ENCODE measurements at places on chromosomes 7 and 10.
A peak's percentile ranks its signal among the peaks of the same experiment; 100 is the strongest.

GRCh38 chr7:42099066-42099465 lies 137.9 kb downstream of the GLI3 start:
- DNase-seq = no peak

DNA sequence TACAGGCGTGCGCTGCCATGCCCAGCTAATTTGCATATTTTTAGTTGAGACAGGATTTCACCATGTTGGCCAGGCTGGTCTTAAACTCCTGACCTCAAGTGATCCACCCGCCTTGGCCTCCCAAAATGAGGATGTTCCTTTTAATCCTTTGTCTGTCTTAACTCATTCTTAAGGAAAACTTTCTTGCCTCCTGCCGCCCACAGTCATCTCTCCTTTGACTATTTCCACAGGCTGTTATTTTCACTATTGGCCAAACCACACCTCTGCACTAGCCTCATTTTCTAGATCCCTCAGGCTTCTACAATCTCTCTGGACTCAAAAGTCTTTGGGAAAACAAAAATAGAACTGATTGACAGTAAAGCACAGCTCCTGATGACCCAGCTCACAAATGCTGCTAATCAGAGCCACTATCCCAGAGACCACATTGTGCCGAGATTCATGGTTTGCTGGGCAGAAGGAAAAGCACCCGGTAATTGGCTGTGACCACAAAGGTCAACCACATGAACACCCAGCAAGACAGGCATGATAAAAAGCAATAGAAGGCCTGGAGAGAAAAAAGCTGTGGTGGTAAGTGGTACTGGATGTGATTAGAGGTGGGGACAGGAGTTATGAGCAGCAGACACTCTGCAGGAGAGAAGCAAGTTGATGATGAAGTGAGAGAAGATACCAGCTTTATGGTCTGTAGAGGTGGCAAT lies 44.1 kb upstream of the ZNRF2 start:
- no peak for DNase-seq

DNA sequence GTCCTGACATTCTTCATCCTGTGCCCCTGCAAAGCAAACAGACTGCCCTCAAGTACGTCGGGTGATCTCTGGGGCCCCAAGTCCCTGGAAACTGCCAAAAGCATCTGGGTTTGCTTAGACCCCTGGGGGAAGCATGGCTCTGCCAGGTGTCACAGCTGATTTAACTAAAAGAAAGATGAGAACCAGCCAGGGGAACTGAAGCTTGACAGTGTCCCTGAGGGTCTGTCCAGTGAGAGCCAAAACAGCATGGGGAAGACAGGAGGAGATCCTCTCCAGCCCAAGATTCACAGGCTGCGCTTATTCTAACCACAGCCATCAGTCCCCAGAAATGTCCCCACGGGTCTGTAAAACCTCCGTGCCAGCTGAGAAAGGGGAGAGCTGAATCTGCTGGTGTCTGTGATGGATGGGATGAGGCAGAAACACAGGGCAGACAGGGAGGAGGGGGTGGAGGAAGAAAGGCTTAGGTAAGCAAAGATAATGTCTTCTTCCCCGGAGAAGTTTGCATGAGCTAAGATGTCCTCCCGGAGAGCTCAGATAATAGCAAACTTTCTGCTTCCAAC lies 21.3 kb downstream of the CCDC3 start:
- no peak for DNase-seq

GRCh38 chr10:52662256-52662655 lies 110.3 kb downstream of the MBL2 start:
- DNase-seq = no peak

DNA sequence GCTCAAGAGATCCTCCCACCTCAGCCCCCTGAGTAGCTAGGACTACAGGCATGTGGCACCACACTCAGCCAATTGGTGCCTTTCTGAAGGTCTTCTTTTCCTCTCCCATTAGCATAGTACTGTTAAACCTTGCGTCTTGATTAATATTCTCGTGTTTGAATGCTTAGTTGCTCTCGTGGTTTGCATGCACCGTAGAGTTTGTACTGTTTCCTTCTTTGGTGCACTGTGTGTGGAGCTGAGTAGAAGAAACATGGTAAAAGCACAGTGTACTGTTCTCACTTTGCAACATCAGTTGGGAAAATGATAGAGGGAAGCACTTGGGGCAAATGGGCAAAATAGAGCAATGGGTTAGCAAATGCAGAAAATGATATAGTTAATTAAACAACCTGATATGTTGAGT lies 27.6 kb upstream of the RPA3 start:
- no peak for DNase-seq

GRCh38 chr7:70387217-70387616 lies 744.7 kb upstream of the GALNT17 start:
- DNase-seq = no peak

DNA sequence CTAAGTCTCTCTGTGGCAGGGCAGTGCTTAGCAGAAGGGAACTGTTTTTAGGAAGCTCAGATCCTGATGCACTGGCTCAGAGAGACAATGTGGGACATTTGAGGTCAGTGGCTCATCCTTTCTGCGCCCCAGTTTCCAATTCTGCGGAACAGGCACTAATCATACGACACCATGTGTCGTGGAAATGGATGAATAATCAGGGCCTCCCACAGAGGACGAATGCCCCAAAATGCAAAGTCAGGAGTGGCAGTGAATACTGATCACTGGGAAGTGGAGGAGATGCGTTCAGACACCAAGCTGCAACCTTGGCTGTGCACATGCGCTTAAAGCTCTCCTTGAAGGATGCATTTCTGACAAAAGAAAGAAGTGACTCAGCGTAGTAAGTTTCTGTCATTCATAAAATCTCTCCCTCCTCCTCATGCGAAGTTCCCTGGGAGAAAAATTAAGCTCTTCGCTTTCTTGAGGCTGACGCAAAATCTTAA lies 21.9 kb upstream of the ECHDC3 start:
- no peak for DNase-seq

DNA sequence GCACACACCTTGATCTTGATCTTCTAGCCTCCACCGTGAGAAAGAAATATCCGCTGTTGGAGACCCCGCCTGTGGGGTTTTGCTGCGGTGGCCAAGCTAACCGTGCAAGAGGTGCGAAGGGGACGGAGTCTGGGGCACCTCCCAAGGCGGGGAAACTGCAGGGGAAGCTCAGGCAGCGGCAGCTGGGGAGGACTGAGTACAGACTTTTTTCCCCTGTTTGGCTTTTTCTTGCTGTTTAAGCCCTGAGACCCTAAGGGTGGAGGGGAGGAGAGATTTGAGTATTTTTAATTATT lies 108.0 kb downstream of the DNAJB6 start:
- DNase-seq = no peak

- no peak for DNase-seq
Measured at GRCh38 chr7:117673367-117673766, 193.5 kb downstream of the CFTR start.

GRCh38 chr7:1457949-1458682 lies 1.2 kb downstream of the MICALL2 start:
- no peak for DNase-seq

GRCh38 chr10:106450966-106451365 lies 713.5 kb downstream of the SORCS1 start:
- DNase-seq = no peak

GRCh38 chr7:24836084-24836483 lies 78.8 kb upstream of the GSDME start:
- DNase-seq = no peak

DNA sequence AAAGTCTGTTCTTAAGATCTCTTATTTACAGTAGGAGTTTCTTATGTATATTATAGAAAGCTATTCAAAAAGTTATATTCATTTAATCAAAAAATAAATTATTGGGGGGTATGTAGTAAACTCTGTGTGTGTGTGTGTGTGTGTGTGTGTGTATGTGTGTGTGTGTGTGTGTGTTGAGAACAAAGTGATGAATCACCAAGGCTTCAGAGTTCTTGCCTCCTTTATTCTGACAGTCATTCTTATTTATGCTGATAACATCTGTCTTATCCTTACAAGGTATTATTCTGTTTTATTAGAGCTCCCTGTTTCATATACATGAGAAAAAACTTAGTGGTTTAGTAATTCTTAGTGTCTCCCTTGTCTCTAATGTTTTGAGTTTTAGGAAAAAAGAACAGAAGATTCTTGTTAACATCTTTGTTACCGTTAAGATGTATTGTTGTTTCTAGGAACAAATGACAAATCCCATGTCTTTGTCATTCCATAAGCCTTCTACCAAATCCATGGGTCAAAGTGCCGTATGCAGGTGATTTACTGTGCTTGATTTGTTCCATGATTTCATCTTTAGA lies 424.0 kb downstream of the EXOC4 start:
- DNase-seq = no peak

DNA sequence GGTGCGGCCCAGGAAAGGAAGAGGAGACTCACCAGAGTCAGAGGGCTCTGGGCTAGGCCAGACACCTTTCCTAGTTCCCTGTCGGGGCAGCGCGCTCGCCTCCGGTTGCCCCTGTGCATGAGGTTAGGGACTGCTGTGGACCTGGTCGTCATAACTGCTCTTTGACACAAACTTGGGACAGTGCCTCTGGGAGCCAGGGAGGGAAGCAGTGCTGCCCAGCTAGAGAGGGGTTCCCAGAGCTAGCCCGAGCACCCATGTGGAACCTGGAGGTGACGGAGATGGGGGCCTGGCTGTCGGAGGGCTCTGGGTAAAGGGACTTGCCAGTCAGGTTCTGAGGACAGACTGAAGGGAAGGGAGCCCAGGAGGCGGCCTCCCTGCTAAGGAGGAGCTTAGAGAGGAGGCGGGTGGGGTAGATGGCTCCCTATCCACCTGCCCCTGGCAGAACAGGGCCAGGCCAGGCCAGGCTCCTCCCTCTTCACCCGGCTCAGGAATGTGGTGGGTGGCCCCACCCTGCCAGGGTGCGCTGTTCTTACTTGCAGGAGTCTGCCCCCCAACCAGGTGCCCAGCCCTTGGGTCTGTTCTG lies 29.7 kb downstream of the AGAP3 start:
- DNase-seq = no peak

- no peak for DNase-seq
Measured at GRCh38 chr10:132381741-132382140, 15.3 kb upstream of the PWWP2B start.

GRCh38 chr7:94305836-94306235 lies 88.9 kb upstream of the COL1A2 start:
- DNase-seq = no peak

GRCh38 chr7:155293721-155294510 lies 3.8 kb upstream of the INSIG1 start:
- DNase-seq = no peak

DNA sequence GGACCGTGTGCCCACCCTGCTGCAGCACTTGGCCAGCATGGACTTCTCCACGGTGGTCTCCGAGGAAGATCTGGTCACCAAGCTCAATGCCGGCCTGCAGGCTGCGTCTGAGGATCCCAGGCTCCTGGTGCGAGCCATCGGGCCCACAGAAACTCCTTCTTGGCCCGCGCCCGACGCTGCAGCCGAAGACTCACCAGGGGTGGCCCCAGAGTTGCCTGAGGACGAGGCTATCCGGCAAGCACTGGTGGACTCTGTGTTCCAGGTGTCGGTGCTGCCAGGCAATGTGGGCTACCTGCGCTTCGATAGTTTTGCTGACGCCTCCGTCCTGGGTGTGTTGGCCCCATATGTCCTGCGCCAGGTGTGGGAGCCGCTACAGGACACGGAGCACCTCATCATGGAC lies 1.4 kb downstream of the RBP3 start:
- DNase-seq = no peak

- DNase-seq = no peak
Measured at GRCh38 chr7:25305831-25306230, 77.5 kb upstream of the NPVF start.

DNA sequence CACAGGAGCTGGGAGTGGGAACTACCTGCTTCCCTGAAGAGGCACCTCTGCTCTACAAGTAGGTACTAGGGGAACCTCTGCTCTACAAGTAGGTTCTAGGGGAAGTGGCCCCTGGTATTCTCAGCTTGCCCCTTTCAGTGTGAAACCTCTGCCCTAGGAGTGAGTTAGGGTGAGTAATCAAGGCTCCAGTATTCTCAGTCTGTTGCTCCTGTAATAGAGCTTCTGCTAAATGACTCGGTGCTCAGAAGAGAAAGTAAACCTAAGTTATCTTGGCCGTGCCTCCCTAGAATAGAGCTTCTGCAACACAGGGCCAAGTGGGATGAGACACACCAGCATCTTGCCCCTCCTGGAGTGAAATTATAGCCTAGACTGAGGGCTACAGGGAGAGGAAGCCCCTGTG lies 13.4 kb upstream of the RASSF4 start:
- no peak for DNase-seq

DNA sequence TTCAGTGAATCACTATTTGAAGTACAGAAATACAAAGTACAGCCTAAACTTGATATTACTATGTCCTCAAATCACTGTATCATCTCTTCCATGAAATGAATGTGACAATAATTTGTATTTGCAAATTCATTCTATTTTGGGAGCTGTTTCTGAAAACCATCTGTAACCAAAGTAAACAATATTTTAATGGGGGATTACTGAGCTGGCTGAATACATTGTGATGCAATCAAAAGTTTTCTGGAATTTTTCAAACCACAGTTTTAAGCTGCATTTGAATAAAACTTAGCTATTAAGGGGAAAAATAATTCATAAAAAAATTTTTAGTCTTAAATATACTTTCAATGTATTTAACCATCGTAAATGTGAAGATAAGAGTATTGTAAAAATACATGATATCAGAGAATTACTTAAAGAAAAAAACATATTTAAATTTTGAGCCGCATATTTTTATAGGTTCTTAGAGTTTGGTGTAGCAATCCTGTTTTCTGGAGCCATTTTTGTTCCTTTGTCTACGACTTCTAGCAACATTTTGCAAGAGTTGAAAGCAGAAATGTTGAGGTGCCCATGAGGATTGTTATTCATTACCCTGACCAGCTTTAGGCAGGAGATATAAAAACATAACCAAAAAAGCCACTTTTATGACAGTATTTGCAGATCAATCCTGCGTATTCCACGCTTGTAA lies 45.9 kb upstream of the AGMO start:
- DNase-seq = no peak

DNA sequence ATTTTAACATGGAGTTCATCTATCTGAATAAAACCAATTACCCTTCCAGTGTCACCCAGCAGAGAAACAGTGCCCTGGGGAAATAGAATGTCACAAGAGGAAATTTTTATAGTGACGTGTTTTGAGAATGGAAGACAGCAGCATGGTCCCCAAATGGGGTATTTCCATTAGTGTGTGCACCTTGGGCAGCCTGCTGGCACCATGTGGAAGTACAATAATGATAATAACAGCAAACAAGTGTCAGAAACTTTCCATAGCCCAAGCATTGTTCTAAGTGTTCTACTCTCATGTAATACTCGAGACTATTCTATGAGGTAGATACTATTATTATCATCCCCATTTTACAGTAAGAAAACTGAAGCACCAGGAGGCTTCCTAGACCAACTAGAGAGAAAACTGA lies 2.2 kb upstream of the PDE1C start:
- no peak for DNase-seq

DNA sequence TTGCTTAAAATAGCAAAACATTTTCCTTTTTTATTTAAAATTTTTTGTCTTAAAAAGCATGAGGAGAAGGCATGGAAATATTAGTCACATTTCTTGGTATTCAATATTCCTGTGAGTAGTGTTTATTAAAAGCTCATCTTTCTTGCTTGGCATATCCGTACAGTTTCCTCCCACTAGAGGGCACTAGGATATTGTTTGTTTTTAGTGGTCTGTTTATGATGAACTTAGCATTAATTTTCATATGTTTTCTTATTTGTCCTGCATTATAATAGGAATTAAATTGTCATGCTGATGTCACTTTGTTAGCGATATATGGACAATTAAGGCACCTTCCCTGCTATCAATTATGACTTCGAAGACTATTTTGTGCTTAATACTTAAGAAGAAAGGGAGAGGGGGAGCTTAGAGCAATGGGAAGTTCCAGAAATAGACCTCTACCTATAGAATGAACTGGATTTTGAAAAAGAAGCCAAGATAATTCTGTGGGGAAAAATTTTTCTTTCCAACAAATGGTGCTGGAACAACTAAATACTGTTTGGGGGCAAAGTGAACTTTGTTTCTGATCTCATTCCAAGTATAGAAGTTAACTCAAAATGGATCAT lies 91.0 kb upstream of the STRIP2 start:
- DNase-seq = peak; percentile 47
